Right cardiac atrium (tissue), 5 donors: ENCODE measurements at places on chromosomes 6 and 20. TPM values are rescaled to one million over a fixed set of nuclear protein-coding genes. Genes with fewer than 3 reads are reported as not detected.

DNA sequence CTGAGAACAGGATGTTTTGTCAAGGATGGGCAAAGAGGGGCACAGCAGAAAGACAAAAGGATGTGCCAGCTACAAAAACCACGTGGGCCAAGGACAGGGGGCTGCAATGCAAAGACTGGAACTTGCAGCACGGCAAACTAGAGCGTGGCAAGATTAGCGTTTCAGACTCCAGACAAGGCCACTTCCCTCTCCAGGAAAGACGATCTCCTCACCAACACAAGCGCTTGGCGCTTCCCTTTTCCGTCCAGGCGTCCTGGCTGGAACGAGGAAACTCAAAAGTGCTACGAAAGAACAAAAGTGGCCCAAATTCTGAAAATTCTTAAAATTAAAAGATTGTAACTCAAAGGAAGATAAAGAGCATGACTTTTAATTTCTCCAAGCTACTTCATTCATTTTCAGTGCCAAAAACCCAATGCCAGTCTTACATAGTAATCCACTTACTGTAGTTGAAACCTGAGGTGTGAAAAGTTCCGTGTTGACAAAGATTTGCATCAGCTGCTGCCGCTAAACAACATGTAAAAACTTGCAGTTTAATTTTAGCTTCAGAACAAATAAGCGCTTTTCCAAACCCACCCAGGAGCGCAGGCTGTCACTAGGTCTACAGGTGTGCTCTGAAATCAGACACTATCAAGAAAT, 207.1 kb upstream of the RREB1 start:
- DNase-seq = no peak

DNA sequence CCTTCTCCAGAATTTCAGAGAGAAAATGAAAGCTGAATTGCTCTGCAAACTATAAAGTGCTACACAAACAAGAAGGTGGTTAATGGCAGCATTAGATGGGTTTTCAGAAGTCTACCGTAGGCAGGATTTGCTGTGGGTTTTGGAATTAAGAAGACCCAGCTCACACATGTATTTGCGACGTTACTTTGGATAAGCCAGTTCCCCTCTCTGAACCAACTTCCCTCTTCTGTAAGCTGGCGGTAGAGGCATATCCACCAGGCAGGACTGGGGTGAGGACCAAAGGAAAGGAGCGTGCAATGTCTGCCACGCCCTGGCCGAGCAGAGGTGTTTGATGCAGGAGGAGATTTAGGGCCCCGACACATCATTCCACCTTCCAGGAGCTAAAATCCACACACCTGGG, 6.9 kb downstream of the RSPO4 start:
- no peak for DNase-seq

DNA sequence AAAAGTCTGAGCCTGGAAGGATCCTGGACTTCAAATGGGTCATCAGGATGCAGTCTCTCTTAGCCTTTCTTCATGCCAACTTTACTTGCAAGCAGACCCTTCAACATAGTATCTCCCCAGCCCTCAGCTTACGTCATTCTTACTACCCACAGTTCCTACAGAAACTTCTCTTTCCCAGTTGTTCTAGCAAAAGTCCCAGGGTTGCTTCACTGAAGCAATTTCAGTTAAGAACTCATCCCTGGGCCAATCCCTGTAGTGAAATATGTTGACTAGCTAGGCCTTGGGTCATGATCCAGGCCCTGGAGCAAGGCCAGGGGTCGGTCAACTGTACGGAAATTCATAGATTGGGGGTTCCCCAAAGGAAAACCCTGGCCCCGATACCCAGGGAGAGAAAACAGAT, 8.6 kb upstream of the FAM83D start:
- DNase-seq = no peak

- no peak for DNase-seq
Observed at GRCh38 chr6:36912030-36912454, 26.3 kb downstream of the C6orf89 start.

- no peak for DNase-seq
Observed at GRCh38 chr20:49913399-49914047, 1.8 kb downstream of the SPATA2 start.

Gene HFE
- 13.2 TPM for total RNA-seq
